CD8-positive, alpha-beta T cell (primary cell): ENCODE measurements at places on chromosomes 1 and 21. TPM values are rescaled to one million over a fixed set of nuclear protein-coding genes. Genes with fewer than 3 reads are reported as not detected.

AMY2A gene
- not detected for total RNA-seq

POU3F1 gene
- total RNA-seq, result 1.1 TPM

RIPPLY3 gene
- not detected for total RNA-seq

CHD5 gene
- total RNA-seq, result 0.06 TPM

C1orf116 gene
- total RNA-seq, result 0.31 TPM

ASCL5 gene
- 0.73 TPM for total RNA-seq

NBPF1 gene
- total RNA-seq, result 5.4 TPM

JAM2 gene
- total RNA-seq, result not detected

LIN9 gene
- total RNA-seq, result 1.1 TPM

NES gene
- total RNA-seq, result not detected

GPR25 gene
- total RNA-seq, result 1.7 TPM

PLA2G2C gene
- total RNA-seq, result not detected

DLGAP3 gene
- 0.76 TPM for total RNA-seq

ABCG1 gene
- 119 TPM for total RNA-seq

EVA1C gene
- 6.9 TPM for total RNA-seq

ACTRT2 gene
- total RNA-seq, result not detected

GGPS1 gene
- 18.2 TPM for total RNA-seq

FAM177B gene
- total RNA-seq, result not detected

MEX3A gene
- total RNA-seq, result 0.22 TPM

TMIGD3 gene
- total RNA-seq, result not detected
